AG10803 (cell line): ENCODE measurements at places on chromosomes 4 and X.
A peak's percentile ranks its signal among the peaks of the same experiment; 100 is the strongest.

GRCh38 chr4:188387179-188387791 lies 248.0 kb downstream of the TRIML1 start:
- peak; percentile 52 for DNase-seq

- no peak for DNase-seq
Observed at GRCh38 chrX:115535421-115535820, 25.6 kb upstream of the PLS3 start.

GRCh38 chr4:189828081-189828697 lies 112.5 kb upstream of the FRG1 start:
- DNase-seq, result no peak

- no peak for DNase-seq
Observed at GRCh38 chr4:27006646-27007045, 146.0 kb downstream of the STIM2 start.

DNA sequence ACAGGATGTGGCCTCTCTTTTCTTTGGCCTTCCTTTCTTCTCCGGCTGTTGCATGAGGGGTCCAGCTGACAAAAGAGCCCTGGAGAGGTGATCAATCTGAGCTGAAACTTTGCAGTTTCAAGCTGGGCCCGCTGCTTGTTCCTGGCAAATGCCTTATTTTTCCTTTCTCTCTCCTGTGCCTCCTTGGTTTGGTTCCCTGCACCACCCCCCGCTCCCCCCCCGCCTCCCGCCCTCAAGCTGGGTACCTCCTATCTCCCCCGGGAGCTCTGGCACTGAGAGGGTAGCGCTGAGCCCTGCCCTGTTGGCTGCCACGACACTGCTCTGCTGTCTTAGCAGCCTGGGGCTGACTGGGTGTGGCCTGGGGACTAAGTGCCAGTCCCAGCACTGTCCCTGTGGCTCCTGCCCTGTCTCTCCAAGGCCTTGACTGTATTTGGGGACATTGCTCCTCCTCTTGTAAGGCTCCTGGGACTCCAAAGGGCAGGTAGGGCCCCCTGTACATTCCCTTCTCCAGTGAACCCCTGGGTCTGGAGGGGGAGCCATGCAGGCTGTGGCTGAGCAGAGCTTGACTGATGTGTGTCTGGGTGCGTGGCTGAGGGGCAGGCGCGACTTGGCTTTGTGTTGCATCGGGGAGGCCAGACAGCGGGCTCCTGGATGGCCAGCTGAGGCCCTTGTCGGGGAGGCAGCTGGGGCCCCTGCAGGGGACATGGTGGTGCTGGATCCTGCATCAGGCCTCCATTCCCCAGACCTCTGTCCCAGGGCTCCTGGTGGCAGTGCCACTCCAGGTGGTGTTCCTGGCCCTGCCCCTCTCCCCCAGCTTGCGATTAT lies 1.1 kb downstream of the PLXNA3 start:
- no peak for DNase-seq

DNA sequence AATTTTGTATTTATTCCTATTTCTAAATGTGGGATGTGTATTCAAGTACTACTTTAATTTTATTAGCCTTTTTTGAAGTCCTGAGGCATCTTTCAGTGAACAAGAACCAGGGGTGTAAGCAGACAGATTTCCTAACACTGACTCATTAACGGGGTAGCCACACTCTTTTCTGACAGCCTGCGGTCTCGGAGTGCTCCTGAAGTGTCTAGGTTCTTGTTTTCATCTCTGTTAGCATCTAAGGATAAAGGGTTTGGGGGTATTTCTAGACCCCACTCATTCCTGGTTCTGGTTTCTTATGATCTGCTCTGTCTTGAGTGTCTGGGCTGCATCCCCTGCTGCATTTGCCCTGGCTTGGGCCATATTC lies 71.9 kb downstream of the GC start:
- DNase-seq, result no peak

- no peak for DNase-seq
Observed at GRCh38 chr4:158540125-158540907, 18.6 kb downstream of the RXFP1 start.

DNA sequence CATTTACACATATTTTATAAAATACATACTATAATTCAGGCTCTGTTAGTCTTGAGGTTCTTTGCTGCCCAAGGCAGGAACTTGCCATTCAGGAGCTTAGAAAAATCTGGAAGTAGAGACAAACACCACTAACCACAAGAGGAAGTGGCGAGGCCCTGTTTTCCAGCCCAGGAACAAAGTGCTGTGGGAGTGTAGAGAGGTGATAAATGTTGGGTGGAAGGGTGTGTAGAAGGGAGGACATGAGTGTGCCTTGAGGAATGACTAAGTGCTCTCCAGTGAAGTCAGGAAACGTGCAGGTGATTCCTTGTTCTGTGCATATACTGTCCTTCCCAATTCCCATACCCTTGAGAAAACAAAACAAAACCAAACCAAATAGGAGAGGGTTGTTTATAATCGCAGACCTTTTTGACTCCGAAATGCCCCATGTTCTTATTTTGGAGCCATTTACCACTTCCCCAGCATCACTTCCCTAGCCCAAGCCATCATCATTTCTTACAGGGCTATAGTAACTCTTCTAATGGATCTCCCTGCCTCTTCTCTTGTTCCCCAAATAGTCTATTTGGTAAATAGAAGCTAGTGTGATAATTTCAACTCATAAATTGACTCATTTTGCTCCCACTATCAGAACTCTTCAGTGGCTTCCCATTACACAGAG lies 83.2 kb downstream of the GPAT3 start:
- peak; percentile 37 for DNase-seq

DNA sequence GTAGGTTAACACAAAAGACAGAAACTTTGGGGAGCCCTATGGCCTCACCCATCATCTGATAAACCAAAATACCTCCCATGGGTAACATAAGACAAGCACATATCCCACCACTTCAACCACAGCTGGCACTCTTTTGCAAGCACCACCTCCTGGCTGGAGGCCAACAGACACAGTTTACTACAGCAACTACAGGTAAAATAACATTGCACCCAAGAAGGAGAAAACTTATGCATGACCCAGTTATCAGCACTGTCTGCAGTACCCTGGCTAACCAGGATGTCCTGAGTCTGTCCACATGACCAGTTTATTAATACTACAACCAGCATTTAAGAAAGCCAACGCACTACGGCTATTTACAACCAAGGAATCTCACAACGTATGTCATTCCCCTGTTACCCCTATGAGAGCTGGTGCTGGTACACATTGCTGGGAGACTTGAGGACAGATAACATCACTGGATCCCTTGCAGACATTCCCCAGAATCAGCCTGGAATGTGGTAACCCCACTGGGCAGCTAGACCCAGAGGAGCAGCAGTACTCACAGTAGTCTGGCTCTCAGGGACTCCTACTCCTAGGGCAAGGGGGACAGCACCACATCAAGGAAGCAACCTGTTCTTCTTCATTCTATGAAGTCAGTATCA lies 32.0 kb downstream of the ELF2 start:
- no peak for DNase-seq

DNA sequence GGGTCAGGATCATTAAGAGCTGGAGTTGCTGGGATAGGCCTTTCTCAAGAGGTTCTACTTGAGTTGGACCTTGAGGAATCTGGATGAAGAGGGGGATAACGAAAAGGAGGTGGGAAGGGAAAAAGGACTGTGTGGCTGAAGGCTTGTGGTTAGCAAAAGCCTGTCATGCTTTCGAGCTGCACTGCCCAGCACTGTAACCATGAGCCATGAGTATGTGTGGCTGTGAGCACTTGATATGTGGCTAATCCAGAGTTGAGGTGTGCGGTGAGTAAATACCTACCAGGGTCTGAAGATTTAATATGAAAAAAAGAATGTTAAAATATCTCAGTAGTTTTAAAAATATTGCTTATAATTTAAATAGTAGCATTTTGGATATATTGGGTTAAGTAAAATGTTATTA lies 11.4 kb downstream of the TMEM165 start:
- DNase-seq, result no peak

- DNase-seq, result no peak
Observed at GRCh38 chrX:1093586-1094421, 118.6 kb downstream of the CRLF2 start.

GRCh38 chrX:139802048-139802447 lies 94.1 kb upstream of the MCF2 start:
- DNase-seq, result no peak

GRCh38 chrX:72029483-72030411 lies 102.0 kb downstream of the RTL5 start:
- peak; percentile 65 for DNase-seq

GRCh38 chrX:2928191-2928582 lies 952 bp downstream of the ARSD start:
- DNase-seq, result no peak

GRCh38 chr4:20085653-20086052 lies 166.1 kb upstream of the SLIT2 start:
- no peak for DNase-seq
